ENCODE measurements at places on chromosomes 3 and 15. TPM values are rescaled to one million over a fixed set of nuclear protein-coding genes. Genes with fewer than 3 reads are reported as not detected.

GRCh38 chr3:102304550-102304949 is 130.3 kb upstream of the ZPLD1 start:
- H3K27me3 ChIP-seq = peaks cover 6% of the 10 kb centered on the region
- H3K4me3 ChIP-seq = no peak overlapping the region
- H3K27ac ChIP-seq = no peak overlapping the region
- no peaks in the 10 kb centered on the region for H3K4me1 ChIP-seq

The ACKR2 gene
- 0.64 TPM for total RNA-seq

- DNase-seq = no peak
- no peaks in the 10 kb centered on the region for H3K4me1 ChIP-seq
- no peak overlapping the region for H3K27ac ChIP-seq
- no peaks in the 10 kb centered on the region for H3K36me3 ChIP-seq
Measured at GRCh38 chr3:190056742-190057141, 64.0 kb downstream of the P3H2 start.

DNA sequence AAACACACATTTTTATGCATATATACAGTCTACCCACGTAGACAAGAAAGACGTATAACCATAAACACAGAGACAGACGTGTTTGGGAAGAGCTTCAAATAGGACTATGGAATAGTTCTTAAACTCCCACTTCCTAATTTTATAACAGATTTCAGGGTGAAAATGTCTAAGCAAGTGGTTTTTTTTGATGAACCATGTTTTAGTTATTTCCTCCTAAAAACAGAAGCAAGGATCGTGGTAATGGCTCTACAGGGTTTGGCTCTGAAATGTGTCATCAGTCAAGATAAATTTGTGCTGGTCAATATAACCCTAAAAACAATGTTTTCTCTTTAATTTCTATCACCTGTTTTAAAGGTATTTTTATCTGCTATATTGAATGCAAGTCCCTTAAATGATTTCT is 58.2 kb downstream of the FMN1 start:
- H3K36me3 ChIP-seq = no peaks in the 10 kb centered on the region
- H3K27me3 ChIP-seq = no peaks in the 10 kb centered on the region
- no peak overlapping the region for H3K27ac ChIP-seq
- DNase-seq = no peak

The MESP2 gene
- 0.30 TPM for total RNA-seq

GRCh38 chr3:140756240-140757016 is 78.6 kb downstream of the TRIM42 start:
- no peak overlapping the region for H3K4me3 ChIP-seq
- no peak for DNase-seq
- no peaks in the 10 kb centered on the region for H3K36me3 ChIP-seq
- no peak overlapping the region for H3K27ac ChIP-seq
- no peaks in the 10 kb centered on the region for H3K27me3 ChIP-seq

- H3K27ac ChIP-seq = no peak overlapping the region
- DNase-seq = no peak
- peaks cover 56% of the 10 kb centered on the region for H3K4me1 ChIP-seq
- peaks cover 34% of the 10 kb centered on the region for H3K36me3 ChIP-seq
Measured at GRCh38 chr3:14174483-14174882, 3.9 kb downstream of the XPC start.

The CHST13 gene
- not detected for total RNA-seq

The ZBTB47 gene
- total RNA-seq = 0.60 TPM

The RYR3 gene
- total RNA-seq = not detected

DNA sequence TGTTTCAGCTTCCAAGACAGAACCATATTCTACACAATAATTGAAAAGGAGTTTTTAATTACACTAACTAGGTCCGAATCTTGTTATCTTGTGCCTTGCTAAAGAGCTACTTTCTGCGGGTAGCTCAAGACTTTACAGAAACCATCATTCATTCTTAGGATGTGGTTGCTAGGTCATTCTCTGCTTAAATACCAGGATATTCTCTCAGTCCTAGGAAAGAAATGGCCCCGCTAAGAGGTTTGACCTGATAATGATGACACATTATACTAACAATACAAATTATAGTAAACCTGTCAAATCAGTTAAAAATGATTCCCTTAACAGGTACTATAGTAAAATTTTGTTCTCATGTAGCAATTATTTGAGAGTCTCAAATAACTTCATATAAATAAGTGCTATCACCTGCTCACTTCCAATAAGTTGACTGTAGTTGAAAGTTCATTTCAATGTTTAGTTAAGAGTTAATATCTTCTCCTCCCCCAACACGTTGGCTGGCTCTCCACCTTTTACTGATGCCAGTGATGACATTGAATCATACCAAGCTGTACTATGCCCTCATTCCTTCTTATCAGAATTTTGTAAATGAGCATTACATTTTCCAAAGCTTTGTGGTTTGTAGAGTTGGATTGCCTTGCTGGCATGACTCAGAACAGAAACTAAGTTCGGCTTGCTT is 3.6 kb upstream of the C3orf85 start:
- no peak overlapping the region for H3K27ac ChIP-seq
- no peaks in the 10 kb centered on the region for H3K36me3 ChIP-seq
- H3K4me3 ChIP-seq = no peak overlapping the region
- no peaks in the 10 kb centered on the region for H3K4me1 ChIP-seq

- no peak overlapping the region for H3K4me3 ChIP-seq
- peaks cover 24% of the 10 kb centered on the region for H3K36me3 ChIP-seq
- H3K4me1 ChIP-seq = peaks cover 5% of the 10 kb centered on the region
- DNase-seq = no peak
Measured at GRCh38 chr3:108183971-108184370, 38.3 kb downstream of the IFT57 start.

DNA sequence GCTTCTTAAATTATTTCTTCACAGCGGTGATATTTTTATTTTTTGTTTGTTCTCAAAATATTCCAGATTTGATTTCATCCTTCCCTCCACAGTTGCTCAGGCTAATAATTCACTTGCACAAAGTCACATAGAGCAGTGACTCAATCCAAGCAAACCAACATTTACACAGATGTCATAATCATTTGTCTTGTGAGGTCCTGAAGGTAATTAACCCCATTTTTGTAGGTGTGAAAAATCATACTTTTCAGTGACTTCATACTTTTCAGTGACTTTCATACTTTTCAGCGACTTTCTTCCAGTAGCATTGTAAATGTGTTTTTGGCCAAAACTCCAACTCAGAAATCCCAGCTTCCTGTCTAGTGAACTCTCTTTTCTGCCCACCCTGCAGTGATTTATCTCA is 32.1 kb downstream of the CD200 start:
- peak overlapping the region; percentile 78 for H3K27ac ChIP-seq
- no peaks in the 10 kb centered on the region for H3K27me3 ChIP-seq
- peaks cover 38% of the 10 kb centered on the region for H3K36me3 ChIP-seq
- peaks cover 36% of the 10 kb centered on the region for H3K4me1 ChIP-seq

DNA sequence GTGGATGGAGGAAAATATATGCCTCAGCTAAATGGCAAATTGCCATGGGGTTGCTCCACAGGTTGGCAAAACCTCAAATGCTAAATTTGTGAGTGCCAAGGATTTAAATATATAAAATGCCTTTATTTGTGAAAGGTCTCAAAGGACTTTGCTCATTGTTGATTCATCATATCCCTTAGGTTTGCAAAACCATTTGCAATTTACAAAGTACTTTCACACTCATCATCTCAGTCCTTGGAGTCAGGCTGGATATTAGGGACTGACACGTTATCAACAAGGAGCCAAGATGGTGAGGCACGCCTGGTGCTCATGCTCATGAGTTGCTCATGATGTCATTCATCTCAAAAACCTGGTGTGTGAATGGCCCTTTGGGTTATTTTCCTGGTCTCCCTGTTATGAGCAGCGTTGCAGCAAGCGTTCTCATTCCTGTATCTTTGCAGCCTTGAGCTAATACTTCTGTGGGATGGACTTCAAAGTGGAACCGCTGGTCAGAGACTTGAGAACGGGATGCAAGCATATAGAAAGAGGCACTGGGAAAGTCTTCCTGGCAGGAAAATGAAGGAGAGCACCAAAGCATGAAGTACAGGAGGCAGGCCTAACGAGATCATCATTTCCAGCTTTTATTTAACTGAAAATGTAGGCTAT is 66.0 kb downstream of the MYO1E start:
- H3K4me1 ChIP-seq = peaks cover 2% of the 10 kb centered on the region
- DNase-seq = no peak
- H3K4me3 ChIP-seq = no peak overlapping the region
- H3K27me3 ChIP-seq = no peaks in the 10 kb centered on the region
- no peaks in the 10 kb centered on the region for H3K36me3 ChIP-seq

- H3K4me1 ChIP-seq = peaks cover 15% of the 10 kb centered on the region
- no peak overlapping the region for H3K4me3 ChIP-seq
- no peak for DNase-seq
- H3K36me3 ChIP-seq = no peaks in the 10 kb centered on the region
Measured at GRCh38 chr3:111277226-111277625, 205.6 kb downstream of the NECTIN3 start.

DNA sequence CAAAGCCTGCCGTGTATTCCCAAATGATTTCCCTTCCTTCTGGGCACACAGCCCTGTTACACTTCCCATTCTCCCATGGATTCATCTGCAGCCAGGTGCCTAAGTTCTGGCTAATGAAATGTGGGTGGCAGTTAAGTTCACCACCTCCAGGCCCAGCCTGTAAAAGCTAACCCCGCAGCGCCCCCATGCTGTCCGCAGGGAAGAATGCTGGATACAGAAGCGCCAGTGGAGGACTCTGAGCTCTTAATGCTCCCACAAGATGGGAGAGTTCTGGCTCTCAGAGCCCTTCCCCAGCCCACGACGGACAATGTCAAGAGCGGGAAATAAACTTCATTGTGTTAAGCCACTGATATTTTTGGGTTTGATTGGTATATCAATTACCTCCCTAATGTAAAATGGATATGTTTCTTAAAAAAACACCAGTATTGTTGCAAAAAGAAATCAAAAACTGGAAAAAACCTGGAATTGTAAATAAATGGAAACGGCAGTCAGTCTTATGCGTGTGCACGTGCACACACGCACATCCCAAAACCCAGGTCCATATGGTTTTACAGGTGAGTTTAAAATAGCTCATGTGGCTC is 37.7 kb upstream of the FGD5 start:
- H3K27me3 ChIP-seq = peaks cover 1% of the 10 kb centered on the region
- no peak overlapping the region for H3K4me3 ChIP-seq
- H3K4me1 ChIP-seq = no peaks in the 10 kb centered on the region
- H3K27ac ChIP-seq = no peak overlapping the region

- no peak for DNase-seq
- no peaks in the 10 kb centered on the region for H3K4me1 ChIP-seq
- H3K36me3 ChIP-seq = no peaks in the 10 kb centered on the region
- no peaks in the 10 kb centered on the region for H3K27me3 ChIP-seq
- H3K27ac ChIP-seq = no peak overlapping the region
Measured at GRCh38 chr3:167300207-167300606, 79.9 kb downstream of the ZBBX start.

- H3K4me1 ChIP-seq = no peaks in the 10 kb centered on the region
- peaks cover 2% of the 10 kb centered on the region for H3K36me3 ChIP-seq
- peaks cover 6% of the 10 kb centered on the region for H3K27me3 ChIP-seq
- H3K4me3 ChIP-seq = no peak overlapping the region
- no peak for DNase-seq
Measured at GRCh38 chr3:191412759-191413158, 48.2 kb upstream of the PYDC2 start.

DNA sequence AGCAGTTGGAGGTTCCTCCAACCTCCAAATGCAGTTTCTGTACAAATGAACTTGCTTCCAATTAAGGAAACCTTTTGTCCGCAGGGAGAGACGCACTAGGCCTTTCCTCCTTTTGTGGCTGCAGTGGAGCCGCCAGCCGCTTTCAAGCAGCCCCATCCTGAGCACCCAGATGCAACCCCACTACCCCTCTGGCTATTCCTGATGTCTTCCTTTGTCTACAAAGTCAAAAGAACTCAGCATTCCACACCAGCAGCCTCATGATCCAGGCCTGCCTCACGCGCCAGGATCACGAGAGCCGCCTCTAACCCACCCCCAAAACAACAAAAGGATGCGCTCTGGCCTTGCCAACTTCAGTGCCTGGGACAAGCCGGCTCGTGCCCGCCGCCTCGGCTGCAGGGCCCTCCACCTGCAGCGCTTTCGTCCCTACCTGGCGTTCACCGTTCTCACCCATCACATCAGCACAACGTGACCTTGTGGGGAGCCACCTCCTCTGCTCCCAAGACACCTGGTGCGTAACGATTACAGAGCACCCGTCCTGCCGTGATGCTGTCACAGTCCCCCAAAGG is 48.2 kb upstream of the MUC4 start:
- no peak overlapping the region for H3K27ac ChIP-seq
- peaks cover 1% of the 10 kb centered on the region for H3K36me3 ChIP-seq
- no peak for DNase-seq
- H3K4me1 ChIP-seq = peaks cover 10% of the 10 kb centered on the region
- no peaks in the 10 kb centered on the region for H3K27me3 ChIP-seq

GRCh38 chr3:193520738-193521137 is 34.0 kb downstream of the ATP13A4 start:
- H3K4me3 ChIP-seq = no peak overlapping the region
- DNase-seq = no peak
- H3K27ac ChIP-seq = no peak overlapping the region
- H3K27me3 ChIP-seq = peaks cover 7% of the 10 kb centered on the region
- no peaks in the 10 kb centered on the region for H3K4me1 ChIP-seq

The PATL2 gene
- 14.1 TPM for total RNA-seq

GRCh38 chr15:27686369-27686768 is 412.7 kb downstream of the OCA2 start:
- no peak overlapping the region for H3K27ac ChIP-seq
- no peak for DNase-seq
- H3K36me3 ChIP-seq = no peaks in the 10 kb centered on the region
- no peaks in the 10 kb centered on the region for H3K27me3 ChIP-seq
- no peak overlapping the region for H3K4me3 ChIP-seq

GRCh38 chr15:74889883-74890664 is at the start of gene MPI:
MPI (plus strand) TSS chr15:74890042; CDS start chr15:74890074, 32 bp downstream.
- peak within 1 kb of the TSS; percentile 73 for H3K4me3 ChIP-seq
- DNase-seq = peak; percentile 95
- H3K36me3 ChIP-seq = peaks cover 32% of the 10 kb centered on the region
- H3K4me1 ChIP-seq = peaks cover 46% of the 10 kb centered on the region
- H3K27me3 ChIP-seq = no peaks in the 10 kb centered on the region

DNA sequence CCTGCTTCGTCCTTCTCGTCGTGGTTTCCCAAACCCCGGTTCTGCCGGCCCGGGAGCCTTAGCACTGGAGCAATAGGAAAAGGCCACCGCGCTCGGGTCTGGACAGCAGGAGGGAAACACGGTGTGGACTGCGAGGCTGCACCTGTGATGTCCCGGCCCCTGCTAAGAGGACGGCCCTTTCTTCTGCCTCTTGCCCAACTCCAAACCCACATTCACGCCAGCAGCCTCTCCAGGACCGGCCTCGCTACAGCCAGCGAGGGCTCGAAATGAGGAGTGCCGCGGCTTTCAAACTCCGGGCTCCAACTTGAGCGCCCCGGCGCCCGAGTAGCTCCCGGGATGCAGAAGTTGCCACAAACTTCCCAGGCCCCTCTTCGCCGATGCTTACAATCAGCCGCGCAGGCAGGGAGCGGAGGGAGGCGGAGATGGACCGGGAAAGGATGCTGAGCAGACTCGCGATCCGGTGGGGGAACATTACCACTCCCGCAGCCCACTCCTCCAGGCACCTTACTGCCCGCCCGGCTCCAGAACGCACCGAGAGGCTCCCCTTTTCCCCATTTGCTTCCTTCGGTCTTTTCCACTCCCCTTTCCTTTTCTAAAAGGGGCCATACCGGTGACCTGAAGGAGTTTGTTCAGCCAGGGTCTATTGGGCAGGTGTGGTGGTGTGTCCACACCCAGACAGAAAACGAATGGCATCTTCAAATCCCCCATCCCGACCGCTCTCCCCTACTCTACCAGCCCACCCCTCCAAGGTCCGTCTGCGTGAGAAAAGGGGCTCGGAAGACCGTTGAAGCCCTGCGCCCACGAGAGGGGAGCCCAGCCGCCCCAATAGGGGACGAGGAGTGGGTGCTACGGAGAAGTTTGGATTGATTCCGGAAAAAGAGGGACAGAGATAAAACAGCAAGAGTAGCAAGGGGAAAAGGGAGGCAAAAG is 18.8 kb upstream of the SATB1 start:
- peak overlapping the region; percentile 91 for H3K27ac ChIP-seq
- H3K27me3 ChIP-seq = no peaks in the 10 kb centered on the region
- H3K4me3 ChIP-seq = peak overlapping the region; percentile 79
- peaks cover 18% of the 10 kb centered on the region for H3K4me1 ChIP-seq
